ENCODE measurements at places on chromosomes 6 and 20.
A peak's percentile ranks its signal among the peaks of the same experiment; 100 is the strongest.

- DNase-seq, result no peak
Observed at GRCh38 chr6:30687659-30688431, 1.4 kb upstream of the PPP1R18 start.

- DNase-seq, result no peak
Observed at GRCh38 chr6:136962661-136963060, 40.6 kb downstream of the SLC35D3 start.

DNA sequence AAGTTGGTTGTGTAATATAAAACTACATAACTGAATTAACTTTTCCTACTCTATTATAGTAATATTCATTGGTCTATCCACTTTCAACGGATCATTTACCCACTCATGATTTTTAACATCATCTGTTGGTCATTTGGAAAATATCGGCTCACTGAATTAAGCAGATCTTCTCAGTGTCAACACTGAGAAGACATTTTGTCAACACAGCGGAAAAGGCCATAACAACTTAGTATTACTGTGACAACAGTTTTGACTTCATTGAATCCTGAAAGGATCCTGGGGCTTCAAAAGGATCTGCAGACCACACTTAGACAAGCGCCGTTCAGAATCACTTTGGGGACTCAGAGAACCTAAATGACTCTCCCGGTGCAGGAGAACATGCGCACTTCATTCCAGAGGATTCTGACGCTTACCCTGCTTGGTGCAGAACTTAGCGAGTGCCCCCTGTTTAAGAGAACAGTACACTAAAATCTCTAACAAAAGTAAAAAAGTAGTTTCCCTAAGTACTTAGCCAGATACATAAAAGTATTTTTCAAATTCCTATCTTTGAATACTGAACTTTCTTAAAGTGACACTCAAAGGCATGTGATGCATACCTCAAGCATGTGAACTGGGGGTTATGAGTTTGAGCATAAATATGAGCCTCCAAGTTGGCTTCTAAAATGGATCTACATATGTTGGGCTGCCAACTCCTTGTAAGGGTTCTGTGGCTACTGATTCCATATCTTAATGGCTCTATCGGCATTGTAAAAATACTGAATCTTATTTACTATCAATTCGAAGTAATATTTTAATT, 4.0 kb downstream of the ZBTB2 start:
- no peak for DNase-seq

DNA sequence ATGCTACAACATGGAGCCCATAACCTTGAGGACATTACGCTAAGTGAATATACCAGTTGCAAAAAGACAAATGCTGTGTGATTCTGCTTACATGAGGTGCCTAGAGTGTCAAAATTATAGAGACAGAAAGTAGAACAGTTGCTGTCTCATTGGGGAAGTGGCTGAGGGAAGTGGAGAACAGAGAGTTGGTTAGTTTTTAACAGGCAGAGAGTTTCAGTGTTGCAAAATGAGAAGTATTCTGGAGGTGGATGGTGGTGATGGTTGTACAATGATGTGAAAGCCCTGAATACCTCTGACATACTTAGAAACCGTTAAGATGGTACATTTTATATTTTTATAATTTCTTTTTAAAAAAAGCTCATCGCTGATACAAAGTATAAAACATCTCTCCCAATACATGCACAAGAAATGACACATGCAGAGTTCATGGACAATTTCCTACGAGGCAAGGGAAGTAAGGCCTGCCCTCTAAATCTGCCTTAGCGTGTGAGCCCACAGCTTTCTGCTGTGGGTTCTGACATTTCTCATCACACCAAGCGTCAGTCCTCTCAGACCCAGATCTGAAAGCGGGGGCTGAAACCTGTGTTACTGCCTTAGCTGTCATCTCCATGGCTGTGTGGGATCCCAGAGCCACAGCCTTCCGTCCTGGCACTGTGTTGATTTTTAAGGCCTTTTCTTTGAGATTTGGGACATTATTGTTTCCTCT, 126.0 kb downstream of the RNASET2 start:
- no peak for DNase-seq

GRCh38 chr6:119022796-119023195, 55.7 kb downstream of the FAM184A start:
- DNase-seq, result no peak

DNA sequence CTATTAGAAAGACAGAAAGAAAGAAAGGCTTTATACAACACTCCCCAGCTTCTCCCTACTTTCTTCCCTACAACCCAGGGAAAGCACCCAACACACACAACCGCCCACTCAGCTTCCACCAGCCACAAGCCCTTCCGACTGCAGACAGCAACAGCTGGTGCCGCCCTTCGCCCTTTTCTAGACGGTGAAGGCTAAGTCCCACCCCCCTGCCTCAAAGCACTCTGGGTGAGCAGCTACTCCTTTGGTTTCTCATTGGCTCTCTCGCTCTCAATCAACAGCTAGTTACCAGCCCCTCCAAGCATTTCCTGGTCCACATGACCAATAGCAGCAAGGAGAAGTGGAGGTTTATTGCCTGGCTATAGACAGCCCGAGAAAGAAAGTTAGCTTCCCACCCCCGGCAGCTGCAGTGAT, 230.1 kb upstream of the MOCS1 start:
- DNase-seq, result peak; percentile 71

GRCh38 chr6:168709390-168709789, 268.4 kb downstream of the SMOC2 start:
- DNase-seq, result no peak

- no peak for DNase-seq
Observed at GRCh38 chr20:38434301-38434741, 807 bp downstream of the SNHG17 start.

- no peak for DNase-seq
Observed at GRCh38 chr20:4713401-4713800, 8.3 kb upstream of the PRND start.

DNA sequence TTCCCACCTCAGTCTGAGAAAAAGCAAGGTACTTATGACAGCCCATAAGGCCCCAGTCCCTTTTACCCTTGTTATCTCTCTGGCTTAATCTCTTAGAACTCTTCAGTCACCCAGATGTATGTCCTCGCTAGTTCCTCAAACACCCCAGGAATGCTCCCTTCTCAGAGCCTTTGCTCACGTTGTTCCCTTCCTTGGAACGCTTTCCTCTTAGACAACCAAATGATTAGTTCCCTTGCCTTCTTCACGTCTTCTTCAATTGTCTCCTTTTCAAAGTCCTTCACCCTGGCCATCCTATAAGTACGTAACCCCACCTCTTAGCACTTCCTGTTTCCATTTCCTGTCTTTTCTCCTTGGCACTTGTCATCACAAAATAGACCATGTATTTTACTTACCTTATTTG, 1.1 kb upstream of the APOBEC2 start:
- no peak for DNase-seq

DNA sequence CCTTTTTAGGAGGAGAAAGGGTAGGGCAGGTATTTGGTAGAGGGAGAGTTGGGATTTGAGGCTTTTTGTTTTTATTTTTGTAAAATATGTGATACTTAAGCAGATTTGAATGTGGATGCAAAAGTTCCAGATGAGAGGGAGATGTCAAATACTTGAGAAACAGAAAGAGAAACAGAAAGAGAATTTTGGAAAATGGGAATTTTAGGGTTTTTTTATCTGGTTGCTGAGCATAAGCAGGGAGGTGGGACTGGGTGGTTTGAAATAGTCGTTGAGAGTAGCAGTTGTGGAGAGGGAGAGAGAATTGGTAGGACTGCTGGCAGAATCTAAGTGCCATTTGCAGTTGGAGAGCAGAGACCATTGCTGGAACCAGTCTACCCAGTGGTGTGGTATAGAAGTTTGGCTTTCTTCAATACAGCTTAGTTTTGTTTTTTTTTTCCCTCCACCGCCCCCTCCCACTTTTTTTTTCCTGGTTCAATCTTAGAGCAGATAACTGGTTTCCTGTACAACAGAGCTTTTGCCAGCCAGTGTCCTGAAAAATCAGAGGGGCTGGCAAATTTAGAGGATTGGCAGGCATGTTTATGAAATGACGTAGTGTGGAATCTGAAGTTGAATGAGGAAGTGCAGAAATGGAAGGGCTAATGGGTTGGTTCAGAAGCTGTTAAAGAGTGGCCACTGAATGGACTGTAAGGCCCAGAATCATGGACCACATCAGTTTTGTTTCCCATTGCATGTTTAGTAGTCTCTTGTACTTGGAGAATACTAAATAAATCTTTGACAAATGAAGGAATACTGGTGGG, 68.7 kb downstream of the ATRN start:
- DNase-seq, result no peak

GRCh38 chr6:137677709-137678108, 183.5 kb upstream of the OLIG3 start:
- DNase-seq, result no peak

GRCh38 chr20:57592263-57593092, 27.7 kb downstream of the ZBP1 start:
- no peak for DNase-seq

- no peak for DNase-seq
Observed at GRCh38 chr6:87333591-87334181, 4.6 kb upstream of the GJB7 start.

GRCh38 chr6:79250107-79250514, 15.6 kb upstream of the HMGN3 start:
- no peak for DNase-seq
